ENCODE measurements at places on chromosomes 7 and 10.

GRCh38 chr7:135204876-135205275 is 6.5 kb downstream of the WDR91 start:
- no peak for DNase-seq

GRCh38 chr7:106345421-106346166 is 60.8 kb upstream of the NAMPT start:
- DNase-seq, result no peak

- DNase-seq, result no peak
These were observed 181.3 kb downstream of the CHN2 start for GRCh38 chr7:29375641-29376562.

DNA sequence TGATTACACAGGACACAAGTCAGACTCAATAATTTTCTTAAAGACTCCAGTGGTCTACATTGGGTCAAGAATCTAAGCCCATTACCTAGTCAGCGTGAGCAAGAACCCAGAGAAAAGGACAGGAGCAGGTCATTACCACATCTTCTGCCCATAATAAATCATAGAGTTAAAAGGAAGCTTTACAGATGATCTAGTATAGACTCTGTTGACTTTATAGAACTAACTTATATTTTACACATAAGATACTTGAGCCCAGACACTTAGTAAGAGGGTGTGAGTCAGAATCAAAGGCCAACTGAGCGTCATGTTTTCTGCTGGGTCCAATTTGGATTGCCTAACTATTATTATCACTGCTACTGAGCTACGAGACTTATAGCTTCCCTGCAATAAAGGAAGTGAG is 206.1 kb upstream of the NPSR1 start:
- no peak for DNase-seq

GRCh38 chr10:18008986-18009385 is 57.3 kb downstream of the SLC39A12 start:
- no peak for DNase-seq

GRCh38 chr10:48470115-48470892 is 134.6 kb downstream of the ARHGAP22 start:
- DNase-seq, result no peak

- peak; percentile 46 for DNase-seq
These were observed at the start of gene USP6NL for GRCh38 chr10:11611248-11612020. Gene USP6NL, minus strand, starts transcription at chr10:11611650. Its CDS starts 14,016 bp downstream, at chr10:11597634.

GRCh38 chr7:132001146-132001545 is 444.7 kb upstream of the PODXL start:
- DNase-seq, result no peak

- DNase-seq, result no peak
These were observed 208.4 kb downstream of the KIF20B start for GRCh38 chr10:89909752-89910151.

DNA sequence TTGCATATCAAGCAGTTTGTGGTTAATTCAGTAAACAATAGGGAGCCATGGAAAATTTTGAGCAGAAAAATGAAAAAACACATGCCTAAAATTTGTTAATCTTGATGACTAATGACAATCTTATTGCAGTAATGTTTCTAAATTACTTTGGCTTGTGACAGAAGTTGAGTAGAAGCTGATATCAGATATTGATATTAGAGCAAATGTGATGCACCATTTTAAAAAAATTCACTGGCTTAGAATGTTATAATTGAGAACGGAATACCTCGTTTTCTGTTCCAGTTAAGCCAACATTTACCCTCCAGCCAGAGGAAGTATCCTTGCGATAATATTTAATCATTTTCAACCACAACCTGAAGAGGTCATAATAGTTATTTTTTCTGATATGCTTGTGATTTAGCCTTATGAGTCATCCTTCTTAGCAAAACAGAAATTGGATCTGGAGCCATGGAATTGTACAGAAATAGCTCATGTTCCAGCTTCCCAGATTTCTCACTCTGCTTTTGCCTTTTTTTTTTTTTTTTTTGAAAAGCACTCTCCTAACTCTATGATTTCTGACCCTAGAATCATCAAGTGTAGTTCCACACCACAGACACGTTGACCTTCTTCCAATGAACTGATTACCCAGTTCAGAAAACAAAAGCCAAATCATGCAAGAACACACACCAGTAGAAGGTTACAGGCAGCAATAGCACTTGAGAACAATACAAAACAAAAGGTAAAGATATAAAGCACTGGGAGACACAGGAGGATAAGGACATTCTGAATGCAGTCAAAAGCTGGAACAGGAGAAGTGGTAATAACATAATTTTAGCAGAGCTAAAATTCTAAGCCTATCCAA is 96.8 kb upstream of the PHYHIPL start:
- DNase-seq, result peak; percentile 26

- DNase-seq, result no peak
These were observed 1.2 kb upstream of the ZNF655 start for GRCh38 chr7:99557196-99557607.

DNA sequence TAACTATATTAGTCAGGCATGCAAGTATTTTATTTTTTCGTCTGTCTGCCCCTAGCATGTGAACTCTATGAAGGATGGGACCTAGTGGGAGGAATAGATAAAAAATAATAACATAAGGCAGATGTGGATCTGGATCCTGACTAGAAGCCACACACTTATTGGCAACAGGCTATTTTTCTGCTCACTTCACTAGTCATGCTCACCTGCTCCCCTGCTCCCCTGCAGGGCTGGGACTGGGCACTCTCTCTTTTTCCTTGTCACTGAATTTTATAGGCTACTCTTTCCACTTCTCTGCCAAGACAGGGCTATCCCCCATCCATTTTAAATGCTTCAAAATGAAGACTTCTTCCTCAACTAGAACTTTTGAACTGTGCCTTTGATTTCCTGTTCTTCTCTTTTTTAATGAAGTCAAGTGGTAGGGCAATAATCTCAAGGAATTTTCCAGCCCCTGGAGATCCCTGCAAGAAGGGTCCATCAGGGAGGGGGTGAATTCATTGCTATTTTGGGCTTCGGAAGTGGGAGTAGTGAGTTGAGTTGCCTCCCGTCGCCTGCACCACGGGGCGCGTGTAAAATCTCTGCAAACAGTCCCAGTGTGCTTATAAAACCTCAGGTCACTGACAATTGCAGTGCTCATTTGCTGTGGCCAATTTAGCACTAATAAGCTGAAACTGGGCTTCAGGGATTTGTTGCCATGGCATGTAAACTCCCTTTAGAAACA is 156.7 kb upstream of the NPVF start:
- no peak for DNase-seq

- DNase-seq, result no peak
These were observed 11.0 kb downstream of the MYO1G start for GRCh38 chr7:44967571-44968446.

DNA sequence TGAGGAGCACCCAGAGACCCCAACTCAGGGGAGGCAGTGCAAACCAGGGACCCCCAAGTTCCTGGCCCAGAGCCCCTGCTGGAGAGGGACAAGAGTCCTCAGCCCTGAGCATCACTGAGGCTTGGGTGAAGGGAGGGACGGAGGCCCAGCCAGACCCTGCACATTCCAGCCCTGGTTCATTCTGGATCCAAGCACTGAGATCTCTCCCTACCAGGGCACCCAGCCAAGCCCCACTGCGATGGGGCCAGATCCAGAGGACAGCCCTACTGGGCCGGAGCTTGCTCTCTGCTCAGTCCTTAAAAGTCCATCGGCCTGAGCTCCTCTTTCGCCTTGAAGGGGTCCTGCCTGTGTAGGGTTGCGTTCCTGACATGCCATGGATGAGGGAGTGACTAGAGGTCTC is 40.5 kb upstream of the RABGEF1 start:
- DNase-seq, result no peak

- DNase-seq, result no peak
These were observed 244.3 kb downstream of the MTERF1 start for GRCh38 chr7:91636129-91636724.

GRCh38 chr7:143429770-143430698 is 13.2 kb upstream of the TAS2R60 start:
- DNase-seq, result no peak

DNA sequence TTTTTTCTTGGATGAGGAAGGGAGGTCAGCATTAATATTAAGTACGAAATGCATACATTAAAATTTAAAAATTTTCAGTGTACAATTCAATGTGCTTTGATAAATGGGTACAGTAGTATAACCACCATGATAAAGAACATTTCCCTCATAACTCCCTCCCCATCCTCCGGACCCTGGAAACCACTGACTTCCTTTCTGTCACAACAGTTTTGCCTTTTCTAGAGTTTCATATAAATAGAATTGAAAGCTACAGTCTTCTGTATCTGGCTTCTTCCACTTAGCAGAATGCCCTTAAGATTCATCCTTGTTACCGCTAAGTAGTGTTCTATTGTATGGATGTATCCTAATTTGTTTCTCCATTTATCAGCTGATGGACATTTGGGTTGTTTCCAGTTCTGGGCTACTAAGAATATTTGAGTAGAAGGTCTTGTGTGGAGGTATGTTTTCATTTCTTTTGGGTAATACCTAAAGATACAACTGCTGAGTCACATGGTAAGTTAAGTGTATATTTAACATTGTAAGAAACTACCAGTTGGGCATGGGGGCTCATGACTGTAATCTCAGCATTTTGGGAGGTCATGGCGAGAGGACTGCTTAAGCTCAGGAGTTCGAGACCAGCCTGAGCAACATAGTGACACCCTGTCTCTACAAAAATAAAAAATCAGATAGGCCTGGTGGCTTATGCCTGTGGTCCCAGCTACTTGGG is 30.8 kb downstream of the ABI1 start:
- no peak for DNase-seq

- no peak for DNase-seq
These were observed 103.3 kb upstream of the POT1 start for GRCh38 chr7:125032943-125033342.

GRCh38 chr7:135181261-135181928 is 10.9 kb upstream of the CYREN start:
- no peak for DNase-seq

DNA sequence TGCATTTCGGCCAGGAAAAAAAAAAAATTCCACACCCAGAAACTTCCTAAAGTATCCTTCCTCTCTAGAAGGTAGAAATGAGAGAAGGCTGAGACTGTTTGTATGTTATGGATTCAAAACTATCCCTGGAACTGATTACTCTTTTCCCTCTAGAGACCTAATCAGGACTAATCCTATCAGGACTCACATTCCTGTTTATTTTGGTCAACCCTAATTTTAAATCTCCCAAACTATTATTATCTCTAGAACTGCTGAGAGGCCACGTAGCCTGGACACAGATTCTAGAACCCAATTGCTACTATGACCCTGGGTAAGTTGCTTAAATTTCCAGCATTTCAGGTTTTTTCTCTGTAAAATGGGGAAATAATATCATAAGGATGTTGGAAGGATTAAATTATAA is 346.8 kb upstream of the MEOX2 start:
- DNase-seq, result no peak

DNA sequence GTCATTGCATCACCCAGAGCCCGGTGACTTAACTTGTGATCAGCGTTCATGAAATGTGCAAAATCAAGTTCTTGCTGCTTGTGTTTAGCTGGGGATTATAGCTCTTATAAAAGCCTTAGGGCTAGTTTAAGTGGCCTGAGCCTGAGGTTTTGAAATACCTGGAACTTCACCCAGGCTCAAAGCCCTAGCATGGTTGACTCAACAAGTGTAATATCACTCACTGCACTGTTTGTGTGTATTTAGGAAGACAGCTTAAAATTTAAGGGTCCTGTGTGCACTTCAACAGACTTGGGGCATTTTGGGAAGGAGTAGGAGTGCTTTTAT is 489.5 kb downstream of the GATA3 start:
- no peak for DNase-seq

DNA sequence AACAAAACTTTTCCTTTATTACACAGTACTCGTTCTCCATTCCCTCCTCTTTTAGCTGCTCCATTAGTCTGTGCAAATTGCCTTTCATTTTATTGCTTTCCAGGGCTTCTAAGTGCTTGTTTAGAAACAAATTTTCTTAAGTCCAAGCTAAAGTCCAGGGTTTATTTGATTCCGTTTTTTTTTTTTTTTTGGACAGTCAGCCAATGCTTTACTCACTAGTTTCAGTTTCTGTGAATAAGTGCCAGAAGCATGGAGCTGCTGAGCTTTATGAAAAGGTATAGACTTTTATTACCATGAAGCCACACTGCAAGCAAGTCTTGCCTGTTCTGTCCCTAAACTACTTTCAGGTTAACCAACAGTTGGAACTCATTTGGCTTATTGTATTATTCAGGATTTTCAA is 455.0 kb downstream of the GFRA1 start:
- no peak for DNase-seq

DNA sequence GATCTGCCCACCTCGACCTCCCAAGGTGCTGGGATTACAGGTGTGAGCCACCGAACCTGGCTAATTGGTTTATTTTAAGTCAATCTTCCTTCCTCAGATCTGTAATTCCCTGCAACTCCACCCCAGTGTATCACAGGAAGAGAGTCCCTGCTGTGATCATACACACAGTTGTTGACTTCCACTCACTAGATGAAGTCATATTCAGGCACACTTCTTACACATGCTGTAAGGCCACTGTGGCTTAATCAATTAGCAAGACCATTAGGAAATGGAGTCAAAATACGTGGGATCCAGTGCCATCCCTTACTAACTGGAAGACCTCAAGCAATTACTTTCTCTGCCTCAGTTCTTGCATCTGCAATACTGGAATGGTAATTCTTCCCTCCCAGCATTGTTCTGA is 66.1 kb upstream of the PAX2 start:
- DNase-seq, result no peak

- DNase-seq, result no peak
These were observed 144.7 kb downstream of the MDFIC start for GRCh38 chr7:115066634-115067033.

DNA sequence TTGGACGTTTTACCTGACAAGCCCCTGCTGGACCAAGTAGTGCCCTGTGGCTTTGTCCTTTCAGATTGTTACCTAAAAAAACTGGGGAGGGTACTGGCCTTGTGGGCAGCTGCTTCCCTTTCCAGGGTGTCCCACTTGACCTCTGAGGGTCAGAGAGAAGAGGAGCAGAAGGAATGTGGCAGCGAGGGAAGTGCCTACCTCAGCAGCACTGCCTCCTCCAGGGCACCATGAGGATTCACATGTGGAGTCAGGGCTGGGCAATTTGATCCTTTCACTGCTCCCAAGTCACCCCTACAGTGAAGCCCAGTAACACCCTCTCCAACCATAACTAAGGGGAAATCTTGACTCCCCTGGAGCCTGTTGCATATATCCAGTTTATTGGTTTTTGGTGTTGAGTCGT is 64.6 kb downstream of the ITGB1 start:
- no peak for DNase-seq

Data from AG04450 (cell line).